Activated CD4-positive, alpha-beta T cell treated with anti-CD3 and anti-CD28 coated beads, Interleukin-2, amount 50 U/mL, for 24 hours (primary cell): ENCODE measurements at places on chromosomes 4 and X.

- DNase-seq: no peak
These were observed 356.7 kb upstream of the DIPK2B start for GRCh38 chrX:45557387-45557786.

- no peak for DNase-seq
These were observed 19.5 kb downstream of the CNGA2 start for GRCh38 chrX:151754047-151754429.

DNA sequence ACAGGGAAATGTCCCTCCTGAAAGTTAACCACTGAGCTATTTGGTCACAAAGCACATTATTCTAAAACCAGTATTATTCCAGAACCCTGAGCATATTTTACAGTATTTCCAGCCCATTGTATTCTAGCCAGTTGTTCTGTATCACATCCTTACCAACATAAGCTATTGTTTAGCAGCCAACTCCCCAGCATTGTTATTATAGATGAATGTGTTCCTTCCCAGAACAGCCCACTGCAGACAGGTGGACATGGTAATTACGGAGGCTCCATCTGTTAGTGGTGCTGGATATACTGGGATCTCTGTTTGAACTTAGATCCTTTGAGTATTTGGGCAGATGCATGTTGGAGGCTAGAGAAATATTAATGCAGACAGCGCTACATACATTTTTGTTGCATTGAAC lies 126.1 kb downstream of the MGST2 start:
- DNase-seq: no peak

GRCh38 chr4:149752729-149753128 lies 62.9 kb downstream of the IQCM start:
- no peak for DNase-seq

- no peak for DNase-seq
These were observed 25.9 kb downstream of the CC2D2A start for GRCh38 chr4:15495621-15496020.

GRCh38 chr4:52265781-52266525 lies 214.8 kb downstream of the SPATA18 start:
- DNase-seq: no peak

DNA sequence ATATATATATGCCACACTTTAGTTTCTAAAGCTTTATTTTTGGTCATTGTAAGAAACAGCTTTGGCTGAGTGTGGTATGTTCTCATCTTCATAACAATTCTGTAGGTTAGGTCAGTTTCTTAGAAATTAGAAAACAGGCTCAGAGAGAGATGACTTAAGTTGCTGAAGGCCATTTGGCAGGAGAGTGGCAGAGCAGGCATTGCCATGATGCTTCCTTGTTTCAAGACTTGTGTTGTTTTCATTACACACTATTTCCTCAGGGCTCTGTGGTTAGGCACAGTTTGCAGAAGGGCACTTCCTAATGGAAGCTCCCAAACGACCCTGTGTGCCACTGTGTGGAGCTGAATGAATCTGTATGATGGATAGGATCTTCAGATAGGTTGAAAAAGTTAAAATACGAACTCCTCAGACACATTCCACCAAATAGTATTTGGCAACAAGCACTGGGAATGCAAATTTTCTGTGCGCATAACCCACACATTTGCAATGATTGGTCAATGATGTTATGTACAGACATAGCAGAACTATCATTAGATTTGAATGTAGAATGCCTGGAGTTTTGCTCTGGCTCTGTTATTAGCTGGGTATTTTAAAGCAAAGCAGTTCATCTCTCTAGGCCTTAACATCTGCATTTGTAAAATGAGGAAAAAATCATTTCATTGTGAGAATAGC lies 274.3 kb upstream of the HS3ST1 start:
- DNase-seq: no peak

GRCh38 chrX:2587146-2587545 lies 86.4 kb upstream of the DHRSX start:
- no peak for DNase-seq

- DNase-seq: no peak
These were observed 106.1 kb downstream of the ARAP2 start for GRCh38 chr4:36138220-36138619.

- DNase-seq: no peak
These were observed 365.7 kb upstream of the MAD2L1 start for GRCh38 chr4:120432301-120432860.

DNA sequence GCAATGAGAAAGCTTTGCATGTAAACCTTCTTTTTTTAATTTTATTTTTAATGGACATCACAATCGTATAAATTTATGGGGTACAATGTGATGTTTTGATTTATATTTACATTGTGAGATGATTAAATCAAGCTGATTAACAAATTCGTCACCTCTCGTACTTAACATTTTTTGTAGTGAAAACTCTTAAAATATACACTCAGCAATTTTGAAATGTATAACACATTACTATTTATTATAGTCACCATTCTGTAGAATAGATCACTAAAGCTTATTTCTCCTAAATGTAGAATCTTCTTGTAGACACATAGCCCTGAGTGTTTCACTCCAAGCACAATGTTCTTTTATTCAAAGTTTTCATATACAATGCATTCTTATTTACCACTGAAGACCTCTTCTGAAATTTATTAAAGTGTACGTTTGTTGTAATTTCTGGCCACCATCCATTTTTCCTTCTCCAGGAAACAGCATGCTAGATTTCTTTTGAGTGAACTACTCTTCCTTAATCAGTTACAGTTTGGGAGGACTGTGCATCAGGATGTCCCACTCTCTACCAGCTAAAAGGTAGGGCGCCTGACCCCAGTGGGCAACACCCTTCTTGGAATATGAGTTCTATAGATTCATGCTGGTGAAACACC lies 4.4 kb upstream of the RBBP7 start:
- no peak for DNase-seq

DNA sequence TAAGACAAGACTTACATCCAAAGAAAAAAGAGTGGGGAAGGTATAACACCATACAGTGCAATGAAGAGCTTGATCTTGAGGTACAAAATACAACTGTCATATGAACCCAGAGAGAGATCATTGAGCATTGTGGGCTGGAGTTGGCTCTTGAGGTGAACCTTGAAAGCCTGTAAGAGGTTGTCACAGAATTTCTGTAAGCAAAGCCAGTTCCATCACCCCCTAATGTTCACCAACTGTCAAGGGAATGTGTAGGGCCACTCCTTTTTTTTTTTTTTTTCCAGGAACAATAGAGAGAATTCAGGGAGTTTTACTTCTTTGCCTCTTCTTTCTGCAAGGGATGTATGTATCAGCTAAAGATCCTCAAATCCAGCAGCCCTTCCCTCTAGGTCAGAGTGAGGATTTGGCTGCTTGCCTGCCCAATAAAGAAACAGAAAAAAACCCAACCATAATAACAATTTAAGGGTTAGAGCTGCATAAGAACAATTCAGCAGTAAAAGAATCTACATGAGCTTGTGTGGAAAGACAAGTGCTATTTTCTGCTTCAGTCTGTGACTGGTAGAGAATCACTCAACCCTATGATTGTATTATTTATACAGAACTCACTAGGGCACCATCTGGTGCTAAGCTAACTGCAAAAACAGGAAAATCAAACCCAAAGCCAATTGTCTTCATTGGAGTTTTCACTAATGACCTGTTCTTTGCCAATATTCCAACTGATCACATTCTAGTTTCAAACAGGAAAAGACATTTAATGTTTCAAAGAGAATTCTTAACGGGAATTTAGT lies 217.5 kb upstream of the TEX13C start:
- DNase-seq: no peak

GRCh38 chr4:41645728-41646390 lies 102.7 kb downstream of the PHOX2B start:
- no peak for DNase-seq

DNA sequence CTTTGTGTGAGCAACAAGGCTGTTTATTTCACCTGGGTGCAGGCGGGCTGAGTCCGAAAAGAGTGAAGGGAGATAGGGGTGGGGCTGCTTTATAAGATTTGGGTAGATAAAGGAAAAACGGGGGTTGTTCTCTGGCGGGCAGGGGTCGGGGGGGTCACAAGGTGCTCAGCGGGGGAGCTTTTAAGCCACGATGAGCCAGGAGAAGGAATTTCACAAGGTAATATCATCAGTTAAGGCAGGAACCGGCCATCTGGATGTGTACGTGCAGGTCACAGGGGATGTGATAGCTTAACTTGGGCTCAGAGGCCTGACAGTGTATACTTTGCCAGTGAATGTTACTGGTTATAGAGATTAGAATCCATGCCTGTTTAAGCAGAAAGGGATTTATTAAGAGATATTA lies 19.7 kb upstream of the SPCS3 start:
- DNase-seq: no peak

GRCh38 chr4:112001041-112001440 lies 144.2 kb upstream of the FAM241A start:
- DNase-seq: no peak

DNA sequence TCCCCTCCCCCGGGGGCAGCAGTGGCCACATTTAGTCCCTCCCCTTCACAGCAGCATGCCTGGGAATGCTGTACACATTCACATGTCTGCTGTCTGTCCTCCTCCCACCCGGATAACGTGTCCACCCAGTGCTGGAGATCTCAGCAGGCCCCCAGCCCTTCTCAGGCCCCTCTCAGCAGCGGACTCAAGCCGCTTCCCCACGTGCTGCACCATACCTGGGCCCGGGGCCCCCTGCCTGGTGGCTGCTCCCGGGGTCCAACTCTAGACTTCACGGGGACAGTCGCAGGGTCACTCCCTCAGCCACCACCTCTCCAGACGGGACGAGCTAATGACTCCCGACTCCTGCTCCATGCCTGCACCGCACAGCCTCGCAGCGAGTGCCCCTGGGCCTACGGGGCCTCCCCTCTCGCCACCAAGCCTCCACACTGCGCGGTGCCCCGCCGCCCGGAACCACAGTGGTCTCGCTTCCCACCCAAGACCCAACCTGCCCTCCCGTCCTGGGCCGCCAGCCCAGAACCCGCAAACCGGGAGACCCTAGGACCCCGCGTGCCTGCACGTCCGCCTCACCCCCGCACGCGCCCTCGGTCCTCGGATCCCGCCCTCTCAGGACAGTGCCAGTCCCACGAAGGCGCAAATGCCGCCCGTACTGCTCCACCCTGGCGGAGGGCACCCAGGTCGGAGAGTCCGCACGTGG lies 1.3 kb upstream of the PCGF3 start:
- no peak for DNase-seq

GRCh38 chrX:18676470-18676869 lies 4.6 kb upstream of the RS1 start:
- DNase-seq: no peak

DNA sequence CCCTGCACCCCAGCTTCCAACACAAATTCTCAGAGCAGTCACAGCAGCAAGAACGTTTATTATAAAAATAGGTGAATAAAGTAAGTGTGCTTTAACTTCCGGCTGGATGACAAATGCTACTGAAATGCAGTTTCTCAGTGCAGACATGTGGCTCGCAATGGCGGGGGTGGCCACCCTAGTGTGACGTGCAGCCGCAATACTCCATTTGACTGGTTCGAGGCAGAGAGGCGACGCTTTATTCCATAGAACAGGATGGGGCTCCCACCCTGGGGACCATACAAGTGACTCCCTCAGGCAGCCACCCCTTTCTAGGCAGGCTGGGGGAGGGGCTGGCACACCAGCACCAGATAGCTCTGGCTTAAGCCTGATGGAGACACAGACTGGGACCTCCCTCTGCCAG lies 14.5 kb downstream of the TNIP2 start:
- DNase-seq: no peak

- DNase-seq: no peak
These were observed 9.5 kb downstream of the WDR44 start for GRCh38 chrX:118355225-118355920.

DNA sequence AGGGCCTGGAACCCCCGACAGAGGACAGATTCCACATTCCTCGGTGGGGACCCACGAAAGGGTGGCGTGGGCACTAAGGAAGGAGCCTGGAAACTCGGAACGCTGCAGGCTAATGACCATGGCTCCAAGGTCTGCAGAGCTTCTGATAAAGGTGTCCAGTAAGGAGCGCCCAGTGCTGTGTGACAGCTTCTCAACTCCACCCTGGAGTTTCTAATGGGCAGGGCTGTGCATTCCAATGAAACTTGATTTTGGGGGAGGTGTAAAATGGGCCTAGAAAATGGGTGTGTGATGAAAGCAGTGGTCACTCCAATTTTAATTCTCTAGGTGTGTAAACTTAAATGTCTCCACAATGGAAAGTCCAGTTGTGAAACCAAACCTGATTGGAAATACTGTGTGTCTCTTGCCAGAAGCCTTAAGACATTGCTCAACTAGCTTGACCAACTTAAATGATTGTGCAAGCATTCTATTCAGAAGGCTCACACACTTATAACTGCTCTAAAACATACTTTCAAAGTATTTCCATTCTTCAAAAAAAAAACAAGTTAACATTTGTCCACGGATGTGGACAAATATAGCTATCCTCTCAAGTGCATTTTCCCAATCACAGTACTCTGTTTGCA lies 52.1 kb downstream of the XAGE2 start:
- DNase-seq: no peak

DNA sequence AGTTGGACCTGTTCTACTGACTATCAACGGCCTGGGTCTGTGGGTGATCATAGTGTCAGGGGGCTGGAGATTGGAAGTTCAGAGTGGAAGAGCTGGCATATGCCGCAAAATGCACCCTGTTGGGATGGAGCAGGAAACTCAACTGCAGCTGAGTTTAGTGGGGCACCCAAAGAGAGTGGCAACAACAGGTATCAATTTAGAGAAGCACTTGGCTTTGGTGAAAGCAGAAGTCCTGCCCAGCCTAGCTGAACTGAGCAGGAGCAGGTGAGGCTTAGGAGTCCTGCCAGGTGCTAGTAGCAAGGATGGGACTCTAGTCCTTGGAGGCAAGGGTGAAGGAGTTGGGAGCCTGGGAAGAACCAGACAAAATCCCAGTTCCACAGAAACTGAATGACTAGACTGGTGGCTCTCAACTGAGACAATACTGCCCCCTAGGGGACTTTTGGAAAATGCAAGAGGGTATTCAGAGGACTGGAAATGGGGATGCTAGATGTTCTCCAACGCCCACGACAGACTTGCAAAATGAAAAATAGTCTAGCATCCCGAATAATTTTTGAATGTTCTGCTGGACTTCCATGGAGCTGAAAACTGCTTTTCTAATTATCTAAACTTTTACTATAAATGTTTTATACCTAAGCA lies 49.4 kb downstream of the RTL9 start:
- DNase-seq: no peak

DNA sequence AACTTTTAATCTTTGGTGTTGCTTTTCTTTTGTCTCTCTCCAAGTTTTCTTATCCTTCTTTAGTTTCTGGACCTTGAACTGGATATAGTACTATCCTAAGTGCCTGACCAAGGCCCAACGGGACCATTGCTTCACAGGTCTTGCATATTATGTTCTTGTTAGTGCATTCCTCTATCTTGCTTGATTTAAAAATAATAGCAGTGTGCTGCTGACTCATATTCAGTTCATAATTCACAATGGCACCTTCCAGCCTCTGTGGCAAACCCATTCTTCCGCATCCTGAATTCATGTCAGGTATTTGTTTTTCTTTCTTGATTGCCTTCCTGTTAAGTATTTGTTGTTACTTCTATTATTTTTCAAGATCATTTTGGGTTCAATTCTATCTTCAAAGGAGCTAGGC lies 197.1 kb upstream of the GIMD1 start:
- DNase-seq: no peak
